Chondrocyte (in vitro differentiated cells): ENCODE measurements at places on chromosomes 6 and 20. TPM values are rescaled to one million over a fixed set of nuclear protein-coding genes. Genes with fewer than 3 reads are reported as not detected.
A peak's percentile ranks its signal among the peaks of the same experiment; 100 is the strongest.

PAK5 gene
- total RNA-seq: not detected in 3 replicates

SIM1 gene
- total RNA-seq: 3.8 to 11.9 TPM (median 10.7 TPM) in 3 replicates

RNASET2 gene
- 27.0 to 29.4 TPM (median 27.1 TPM) in 3 replicates for total RNA-seq

RIMS4 gene
- 1.4 to 2.1 TPM (median 1.7 TPM) in 3 replicates for total RNA-seq

SYCP2 gene
- total RNA-seq: 1.5 to 2.5 TPM (median 1.9 TPM) in 3 replicates

TUBE1 gene
- 13.8 to 24.8 TPM (median 23.9 TPM) in 3 replicates for total RNA-seq

SPDEF gene
- 0.10 TPM in 1 of 3 replicates, not detected in the others for total RNA-seq

COL9A1 gene
- 0.27 to 0.69 TPM in 2 of 3 replicates, not detected in the other for total RNA-seq

IL20RA gene
- 0.22 TPM in 1 of 3 replicates, not detected in the others for total RNA-seq

TFAP2B gene
- total RNA-seq: 6.4 to 16.7 TPM (median 14.8 TPM) in 3 replicates

DNA sequence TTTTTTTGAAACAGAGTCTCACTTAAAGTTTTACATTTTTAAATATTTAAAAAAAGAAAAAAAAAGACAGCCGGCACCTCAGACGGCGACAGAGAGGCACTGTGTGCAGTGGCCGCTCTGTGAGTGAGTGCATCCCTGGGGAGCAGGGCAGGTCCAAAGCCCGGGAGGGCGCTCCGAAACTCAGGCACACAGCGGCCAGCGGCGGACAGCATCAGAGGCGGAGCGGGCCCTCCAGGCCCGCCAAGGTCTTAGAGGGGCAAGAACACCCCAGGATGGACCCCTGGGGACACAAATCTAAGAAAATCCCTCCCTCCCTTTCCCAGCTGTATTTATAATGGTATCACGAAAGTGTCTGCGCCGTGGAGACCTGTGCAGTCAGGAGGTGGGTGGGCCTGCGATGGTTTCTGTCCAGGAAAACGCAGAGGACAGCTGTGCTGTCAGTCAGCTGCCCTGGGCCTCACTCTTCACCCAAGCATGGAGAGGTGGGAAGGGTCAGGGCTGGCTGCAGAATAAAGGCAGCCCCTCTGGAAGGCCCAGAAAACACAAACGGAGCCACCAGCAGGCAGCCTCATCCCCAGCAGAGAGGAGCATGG, 43.8 kb downstream of the TAF4 start:
- H3K4me3 ChIP-seq: no peak overlapping the region
- H3K27me3 ChIP-seq: no peaks in the 10 kb centered on the region
- no peaks in the 10 kb centered on the region for H3K36me3 ChIP-seq
- DNase-seq: no peak
- H3K4me1 ChIP-seq: peaks cover 35% of the 10 kb centered on the region

GRCh38 chr6:47646689-47647088, 51.7 kb upstream of the ADGRF4 start:
- no peak overlapping the region for H3K4me3 ChIP-seq
- no peak overlapping the region for H3K27ac ChIP-seq
- H3K27me3 ChIP-seq: peaks cover 5% of the 10 kb centered on the region
- no peak for DNase-seq
- H3K36me3 ChIP-seq: no peaks in the 10 kb centered on the region

DNA sequence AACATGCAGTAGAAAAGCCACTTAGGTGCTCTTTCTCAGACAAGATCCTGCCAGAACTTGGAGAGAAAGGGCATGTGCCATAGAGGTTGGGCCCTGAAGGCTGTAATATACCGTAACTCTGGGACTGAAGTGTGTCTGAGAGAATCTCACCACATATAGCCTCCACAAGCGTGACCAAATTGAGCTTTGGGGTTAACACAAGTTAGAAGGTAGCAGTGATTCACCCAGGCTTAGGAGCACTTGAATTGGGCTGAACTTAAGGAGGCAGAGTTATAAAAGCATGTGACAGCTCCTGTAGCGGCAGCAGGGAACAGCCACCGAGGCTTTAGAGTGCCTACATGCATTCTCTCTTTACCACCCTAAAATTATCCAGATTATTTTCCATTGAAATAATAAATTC, 361.6 kb downstream of the PHF3 start:
- H3K27ac ChIP-seq: no peak overlapping the region
- H3K4me1 ChIP-seq: peaks cover 6% of the 10 kb centered on the region
- peaks cover 2% of the 10 kb centered on the region for H3K27me3 ChIP-seq
- H3K36me3 ChIP-seq: no peaks in the 10 kb centered on the region
- H3K4me3 ChIP-seq: no peak overlapping the region
- DNase-seq: no peak

DNA sequence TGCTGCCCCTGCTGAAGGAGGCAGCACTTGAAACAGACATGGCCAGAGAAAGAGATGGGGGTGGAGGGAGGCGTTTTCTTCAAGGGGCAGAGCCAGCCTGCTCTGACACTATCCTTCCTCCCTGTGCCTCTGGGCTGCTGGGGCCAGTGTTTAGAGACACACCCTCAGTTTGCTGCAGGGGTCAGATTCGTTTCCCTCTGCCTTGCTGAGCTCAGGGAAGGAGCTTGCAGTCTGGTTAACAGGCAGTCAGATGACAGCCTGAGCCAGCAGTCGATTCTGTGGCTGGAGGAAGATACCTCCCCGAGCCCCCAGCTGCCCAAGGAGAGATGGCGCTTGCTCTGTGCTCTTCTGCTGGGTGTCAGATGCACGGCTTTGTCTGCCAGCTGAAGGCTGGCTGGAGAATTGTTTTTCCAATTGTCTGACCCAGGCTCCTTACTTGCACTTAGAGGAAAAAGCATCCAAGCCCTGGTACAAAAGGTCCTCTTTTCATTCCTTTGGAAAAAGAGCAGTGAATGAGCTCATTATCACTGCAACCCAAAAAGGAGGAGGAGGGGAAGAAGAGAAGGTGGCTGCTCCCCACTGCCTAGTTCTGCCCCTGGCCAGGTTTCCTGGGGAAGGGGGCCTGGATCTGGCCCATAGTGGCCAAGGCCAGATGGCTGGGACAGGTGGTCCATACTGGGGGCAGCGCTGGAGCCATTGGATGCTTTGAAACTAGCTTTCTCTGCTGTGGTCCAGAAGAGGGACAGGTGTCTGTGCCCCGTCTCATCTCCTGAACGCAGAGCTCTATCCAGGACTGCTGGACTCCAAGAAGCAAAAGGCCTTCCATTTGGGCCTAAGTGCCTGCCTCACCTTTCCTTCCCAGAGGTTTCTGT, 88.2 kb downstream of the TCP11 start:
- DNase-seq: no peak
- no peak overlapping the region for H3K4me3 ChIP-seq
- H3K4me1 ChIP-seq: peaks cover 24% of the 10 kb centered on the region
- H3K27me3 ChIP-seq: no peaks in the 10 kb centered on the region
- peaks cover 2% of the 10 kb centered on the region for H3K36me3 ChIP-seq

DNA sequence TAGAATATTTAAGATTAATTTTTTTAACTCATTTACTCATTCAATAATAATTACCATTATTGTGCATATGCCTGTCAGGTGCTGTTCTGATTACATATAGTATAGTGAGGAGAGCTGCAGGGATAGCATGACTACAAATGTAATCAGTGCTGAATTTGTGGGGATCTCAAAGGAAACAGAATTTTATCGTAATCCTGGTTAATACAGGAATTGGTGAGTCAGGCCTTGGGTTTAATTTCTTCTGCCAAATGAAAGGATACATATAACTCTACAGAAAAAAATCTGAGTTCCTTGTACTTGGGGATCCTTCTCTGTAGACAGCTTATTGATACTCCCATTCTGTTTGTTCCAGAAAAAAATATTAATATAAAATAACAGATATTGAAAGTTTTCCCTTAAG, 297.2 kb downstream of the GJA1 start:
- no peak for DNase-seq
- no peak overlapping the region for H3K27ac ChIP-seq
- no peaks in the 10 kb centered on the region for H3K27me3 ChIP-seq
- H3K4me3 ChIP-seq: no peak overlapping the region

DNA sequence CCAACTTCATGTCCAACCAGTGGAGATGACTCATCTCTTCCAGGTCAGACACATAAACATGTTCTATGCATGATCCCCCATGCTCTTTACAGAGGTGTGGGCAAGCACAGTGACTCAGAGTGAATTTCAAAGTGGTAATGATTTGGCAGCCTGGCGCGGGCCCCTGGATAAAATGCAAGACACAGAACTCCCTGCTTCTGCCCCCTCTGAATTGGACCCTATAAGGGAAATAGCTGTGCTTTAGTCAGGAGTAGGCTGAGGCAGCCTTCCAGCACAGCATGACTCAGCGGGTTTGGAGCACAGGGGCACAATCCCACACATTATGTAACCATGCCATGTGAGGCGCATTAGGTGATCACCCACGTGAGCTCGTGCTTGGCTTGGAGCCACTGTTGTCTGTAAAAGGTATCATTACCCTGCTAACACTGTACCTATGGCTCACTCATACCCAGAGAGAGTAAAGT, 127.4 kb downstream of the C6orf118 start:
- H3K4me3 ChIP-seq: no peak overlapping the region
- no peaks in the 10 kb centered on the region for H3K27me3 ChIP-seq
- DNase-seq: no peak
- no peaks in the 10 kb centered on the region for H3K36me3 ChIP-seq
- peak overlapping the region; percentile 49 for H3K27ac ChIP-seq

DNA sequence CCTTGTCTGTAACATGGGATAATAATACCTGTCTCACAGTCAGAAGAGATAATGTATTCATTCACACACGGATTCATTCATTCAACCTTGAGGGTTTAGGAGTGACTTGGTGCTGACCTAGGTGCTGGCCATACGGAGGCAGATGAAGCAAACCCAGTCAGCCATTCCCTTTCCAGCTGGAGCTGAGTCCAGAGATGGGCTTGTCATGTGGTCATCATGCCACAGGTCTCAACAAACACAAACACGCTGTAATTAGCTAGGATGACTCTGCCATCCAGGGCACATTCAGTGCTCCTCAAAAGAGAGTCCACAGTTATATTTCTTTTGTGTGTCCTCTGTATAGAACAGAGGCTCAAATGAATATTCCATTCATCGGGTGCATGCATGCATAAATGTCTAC, 19.5 kb upstream of the PRELID3B start:
- no peak overlapping the region for H3K4me3 ChIP-seq
- H3K27me3 ChIP-seq: no peaks in the 10 kb centered on the region
- H3K27ac ChIP-seq: no peak overlapping the region
- peaks cover 7% of the 10 kb centered on the region for H3K4me1 ChIP-seq
- no peak for DNase-seq

- peaks cover 13% of the 10 kb centered on the region for H3K4me1 ChIP-seq
- no peak for DNase-seq
- H3K36me3 ChIP-seq: peaks cover 2% of the 10 kb centered on the region
- peaks cover 2% of the 10 kb centered on the region for H3K27me3 ChIP-seq
Measured at GRCh38 chr20:38392356-38392755, 42.8 kb downstream of the SNHG17 start.

DNA sequence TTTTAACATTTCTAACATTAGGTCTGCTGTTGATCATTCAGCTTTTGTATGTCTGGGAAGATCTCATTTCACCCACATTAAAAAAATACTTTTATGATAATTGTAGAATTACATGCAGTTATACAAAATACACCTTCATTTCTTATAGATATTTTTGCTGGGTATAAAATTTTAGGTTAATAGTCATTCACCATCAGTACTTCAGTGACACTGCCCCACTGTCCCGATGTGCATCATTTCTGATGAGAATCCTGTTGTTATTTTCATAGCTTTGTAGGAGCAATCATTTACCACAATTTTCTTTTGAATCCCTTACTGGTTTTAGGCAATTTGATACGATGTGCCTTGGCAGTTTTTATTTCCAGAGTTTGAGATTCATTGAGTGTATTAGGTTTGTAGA, 173.6 kb downstream of the JARID2 start:
- H3K4me1 ChIP-seq: no peaks in the 10 kb centered on the region
- H3K4me3 ChIP-seq: no peak overlapping the region
- H3K27me3 ChIP-seq: no peaks in the 10 kb centered on the region
- H3K27ac ChIP-seq: no peak overlapping the region
- DNase-seq: no peak
- peaks cover 14% of the 10 kb centered on the region for H3K36me3 ChIP-seq

DNA sequence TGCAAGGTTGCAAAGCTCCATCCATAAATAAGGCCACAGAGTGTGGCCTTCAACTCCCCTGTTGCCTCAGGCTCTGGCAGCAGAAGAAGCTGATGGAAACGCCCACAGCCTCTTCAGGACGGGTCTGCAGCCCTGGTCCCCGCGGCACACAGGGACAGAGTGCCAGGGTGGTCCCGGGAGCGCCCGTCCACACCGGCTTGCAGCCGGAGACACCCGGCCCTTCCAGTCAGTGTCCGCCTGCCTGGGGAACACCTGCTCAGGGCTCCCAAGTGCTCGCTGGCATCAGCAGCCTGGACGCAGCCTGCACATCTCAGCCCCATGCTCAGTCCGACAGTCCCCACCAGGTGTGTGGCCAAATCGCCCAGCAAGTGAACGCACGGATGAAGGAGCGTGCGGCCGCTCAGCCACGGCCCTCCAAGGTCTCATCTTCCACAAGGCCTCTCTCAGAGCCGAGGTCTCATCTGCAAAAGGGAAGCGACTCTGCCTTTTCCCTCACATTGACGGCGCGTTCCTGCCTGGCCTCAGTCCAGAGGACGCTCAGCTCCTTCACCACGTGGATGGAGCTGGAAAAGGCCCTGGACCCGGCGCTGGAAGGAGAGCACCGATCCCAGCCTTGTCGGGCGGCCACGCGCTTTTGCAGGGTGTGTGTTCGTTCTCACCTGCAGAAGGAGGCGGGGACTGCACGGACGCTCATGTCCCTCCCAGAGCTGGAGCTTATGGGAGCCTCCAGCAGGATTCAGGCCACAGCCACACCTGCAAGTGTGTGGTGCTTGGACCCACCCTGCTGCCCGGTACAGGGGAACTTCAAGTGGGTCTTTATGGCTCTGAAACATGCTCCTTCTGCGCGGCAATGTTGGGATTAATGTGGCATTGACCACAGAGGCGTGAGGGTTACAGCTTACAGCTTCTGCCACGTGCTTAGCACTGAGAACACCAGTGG, 180.4 kb downstream of the DLL1 start:
- H3K27ac ChIP-seq: no peak overlapping the region
- no peaks in the 10 kb centered on the region for H3K36me3 ChIP-seq
- peaks cover 40% of the 10 kb centered on the region for H3K27me3 ChIP-seq
- no peaks in the 10 kb centered on the region for H3K4me1 ChIP-seq
- no peak overlapping the region for H3K4me3 ChIP-seq

GRCh38 chr6:17910189-17910588, 77.2 kb downstream of the KIF13A start:
- H3K36me3 ChIP-seq: no peaks in the 10 kb centered on the region
- H3K27ac ChIP-seq: no peak overlapping the region
- H3K27me3 ChIP-seq: no peaks in the 10 kb centered on the region
- no peak overlapping the region for H3K4me3 ChIP-seq
- DNase-seq: no peak

GRCh38 chr6:157169656-157170055, 153.7 kb downstream of the TMEM242 start:
- peaks cover 16% of the 10 kb centered on the region for H3K4me1 ChIP-seq
- peaks cover 9% of the 10 kb centered on the region for H3K36me3 ChIP-seq
- no peak overlapping the region for H3K4me3 ChIP-seq

- DNase-seq: no peak
- H3K36me3 ChIP-seq: peaks cover 3% of the 10 kb centered on the region
- no peak overlapping the region for H3K27ac ChIP-seq
- no peaks in the 10 kb centered on the region for H3K27me3 ChIP-seq
- peaks cover 4% of the 10 kb centered on the region for H3K4me1 ChIP-seq
Measured at GRCh38 chr6:38549795-38550194, 89.9 kb downstream of the BTBD9 start.
